ENCODE measurements at places on chromosomes 1 and 21.

GRCh38 chr1:7975212-7975865, 13.8 kb downstream of the PARK7 start:
- DNase-seq, result peak; percentile 2

- DNase-seq, result no peak
Measured at GRCh38 chr1:41315871-41316270, 45.4 kb upstream of the FOXO6 start.

DNA sequence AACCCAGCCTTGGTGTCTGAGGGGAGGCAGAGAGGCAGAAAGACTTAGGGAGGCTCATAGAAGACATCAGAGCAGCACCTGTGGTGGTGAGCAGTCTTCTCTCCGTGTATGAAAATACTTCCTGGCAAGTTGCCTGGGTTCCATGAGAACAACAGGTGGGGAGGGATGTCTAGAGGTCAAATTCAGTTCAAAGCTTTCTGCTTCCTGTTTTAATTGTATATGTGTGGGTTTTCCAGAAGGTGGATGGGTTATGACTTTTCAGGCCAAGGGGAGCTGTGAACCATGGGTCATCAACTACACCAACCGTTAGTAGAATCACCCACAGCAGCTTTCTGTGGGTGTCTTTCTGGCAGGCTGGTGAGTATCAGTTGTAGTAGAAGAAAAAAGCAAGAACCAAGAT, 4.1 kb upstream of the FCRL2 start:
- no peak for DNase-seq

- no peak for DNase-seq
Measured at GRCh38 chr1:147892731-147893214, 9.8 kb upstream of the GJA8 start.

All from GF-D8 (cell line).